ENCODE measurements at places on chromosomes 7 and 10. TPM values are rescaled to one million over a fixed set of nuclear protein-coding genes. Genes with fewer than 3 reads are reported as not detected.

The MPP7 gene
- 4.3 TPM for polyA plus RNA-seq

DNA sequence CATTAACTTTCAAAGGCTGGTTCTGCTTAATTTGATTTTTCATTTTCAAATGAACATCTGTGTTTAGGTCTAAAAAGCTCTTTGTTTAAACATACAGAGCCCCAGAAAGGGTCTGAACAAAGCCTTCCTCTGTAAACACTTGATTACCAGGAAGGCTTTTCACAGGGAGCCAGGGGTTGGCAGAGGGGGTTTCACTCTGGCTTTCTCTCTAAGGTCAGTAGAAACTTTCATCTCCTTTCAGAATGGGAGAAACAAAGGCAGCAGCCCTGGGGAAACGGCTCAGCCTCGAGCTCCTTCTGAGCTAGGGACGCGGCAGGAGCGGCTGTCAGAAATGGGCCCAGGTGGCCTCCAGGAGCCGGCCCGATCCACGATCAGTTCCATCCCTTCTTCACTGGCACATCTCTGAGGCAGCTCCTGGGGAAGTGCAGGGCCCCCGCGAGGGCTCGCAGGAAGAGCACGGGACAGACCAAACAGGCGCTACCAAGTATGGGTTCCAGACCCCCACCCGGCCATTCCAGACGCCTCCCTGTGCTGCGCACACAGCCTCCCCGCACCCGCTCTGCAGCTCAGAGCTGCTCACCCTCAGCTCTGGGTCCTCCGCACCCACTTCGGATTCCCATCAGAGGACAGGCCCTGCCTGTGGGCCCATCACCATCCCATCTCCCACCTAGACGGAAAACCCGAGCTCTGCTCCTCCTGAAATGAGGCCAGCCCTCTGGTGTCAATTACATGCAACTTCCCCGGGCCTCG, 124.1 kb downstream of the MAD1L1 start:
- no peak overlapping the region for H3K4me3 ChIP-seq
- peaks cover 2% of the 10 kb centered on the region for H3K4me1 ChIP-seq
- no peaks in the 10 kb centered on the region for H3K27me3 ChIP-seq
- H3K27ac ChIP-seq: peak overlapping the region; percentile 18

GRCh38 chr7:94389381-94389780, 5.3 kb upstream of the COL1A2 start:
- H3K36me3 ChIP-seq: no peaks in the 10 kb centered on the region
- no peak for DNase-seq
- no peak overlapping the region for H3K27ac ChIP-seq
- no peaks in the 10 kb centered on the region for H3K4me1 ChIP-seq

- no peak overlapping the region for H3K27ac ChIP-seq
- H3K4me1 ChIP-seq: no peaks in the 10 kb centered on the region
- no peaks in the 10 kb centered on the region for H3K27me3 ChIP-seq
- no peak overlapping the region for H3K4me3 ChIP-seq
- no peaks in the 10 kb centered on the region for H3K36me3 ChIP-seq
Observed at GRCh38 chr10:43076311-43076875, 476 bp upstream of the RET start.

- H3K4me3 ChIP-seq: no peak overlapping the region
- H3K27me3 ChIP-seq: no peaks in the 10 kb centered on the region
- H3K36me3 ChIP-seq: no peaks in the 10 kb centered on the region
- H3K27ac ChIP-seq: no peak overlapping the region
Observed at GRCh38 chr10:64458306-64458705, 937.1 kb downstream of the REEP3 start.

Data from small intestine (tissue), 16 donors.